ENCODE measurements at places on chromosomes 5 and 9.

DNA sequence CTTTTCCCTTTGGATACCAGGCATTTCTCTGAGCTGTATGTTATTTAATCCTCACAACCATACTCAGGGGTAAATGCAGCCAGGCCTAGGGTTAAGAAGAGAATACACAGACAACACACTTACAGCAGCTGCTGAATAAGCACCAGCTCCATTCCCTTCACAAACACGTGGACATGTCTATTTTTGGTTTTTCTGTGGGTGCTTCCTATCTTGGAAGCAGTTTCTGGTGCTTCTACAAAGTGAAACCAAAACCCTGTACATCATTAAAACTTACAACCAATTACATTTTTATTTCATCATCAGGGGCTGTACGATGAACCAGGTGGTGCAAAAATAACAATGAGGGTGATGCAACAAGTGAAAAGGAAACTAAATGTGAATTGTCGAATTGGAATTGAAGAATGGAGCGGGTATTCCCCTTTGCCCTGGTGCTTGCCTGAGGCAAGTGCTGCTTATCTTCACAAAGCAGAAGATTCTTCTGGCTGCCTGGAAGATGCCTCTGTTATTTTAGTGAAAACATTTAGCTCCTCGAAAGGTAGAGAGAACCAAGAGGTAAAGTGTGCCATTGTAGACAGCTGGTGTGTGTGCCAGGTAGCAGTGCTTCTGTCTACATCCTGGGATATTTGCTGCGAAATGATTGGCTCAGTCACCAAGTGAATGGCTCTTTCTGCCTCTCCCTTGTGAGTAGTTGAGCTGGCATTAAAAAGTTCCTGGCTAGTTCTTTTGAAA lies 18.6 kb upstream of the IFNB1 start:
- no peak for DNase-seq

DNA sequence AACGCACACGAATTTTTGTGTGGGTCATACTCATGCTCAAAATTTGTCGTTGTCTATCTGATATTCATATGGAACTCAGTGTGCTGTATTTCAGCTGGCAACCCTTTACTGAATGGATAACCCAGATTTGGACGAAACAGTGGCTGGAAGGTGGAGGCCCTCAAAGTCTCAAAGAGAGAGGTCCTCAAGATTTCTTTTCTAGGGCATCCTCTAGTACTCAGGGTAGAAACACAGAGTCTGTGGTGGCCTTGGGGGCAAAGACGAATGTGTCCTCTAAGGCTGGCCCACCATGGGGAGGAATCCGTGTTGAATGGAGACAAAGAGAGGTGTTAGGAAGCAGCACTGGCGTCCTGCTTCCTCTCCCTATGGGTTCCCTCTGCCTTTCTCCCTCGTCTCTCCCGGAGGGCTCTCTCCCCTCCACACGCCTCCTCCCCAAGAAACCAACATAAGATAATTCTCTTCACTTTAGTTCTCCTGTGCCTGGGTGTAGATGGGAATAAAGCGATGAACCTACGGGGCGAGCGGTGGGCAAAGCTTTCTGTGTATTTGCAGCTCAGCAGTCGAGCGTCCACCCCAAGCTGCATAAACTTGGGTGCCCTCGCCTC lies 333.7 kb downstream of the CWC27 start:
- no peak for DNase-seq

DNA sequence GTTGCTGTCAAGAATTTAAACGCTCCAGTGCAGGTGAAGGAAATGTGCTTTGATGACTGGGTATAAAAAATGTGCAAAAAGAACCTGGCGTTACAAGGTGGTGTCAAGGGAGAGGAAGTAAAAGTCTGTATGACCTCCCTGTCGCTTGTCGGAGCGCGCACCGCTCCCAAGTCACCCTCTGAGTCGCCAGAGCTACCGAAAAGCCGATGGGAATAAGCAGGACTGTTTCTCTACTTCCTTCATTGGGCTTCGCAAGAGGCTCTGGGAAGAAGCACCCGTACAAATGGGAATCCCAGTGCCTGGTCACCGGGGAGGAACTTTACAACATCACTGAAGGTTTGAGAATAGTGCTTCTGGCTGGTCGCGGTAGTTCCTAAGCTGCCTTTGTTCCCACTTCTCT lies 1.3 kb upstream of the DMRT2 start:
- DNase-seq = no peak

- no peak for DNase-seq
These were observed 175.8 kb upstream of the CHD1 start for GRCh38 chr5:99104538-99105132.

- no peak for DNase-seq
These were observed 81.1 kb downstream of the PTPN3 start for GRCh38 chr9:109417054-109417453.

DNA sequence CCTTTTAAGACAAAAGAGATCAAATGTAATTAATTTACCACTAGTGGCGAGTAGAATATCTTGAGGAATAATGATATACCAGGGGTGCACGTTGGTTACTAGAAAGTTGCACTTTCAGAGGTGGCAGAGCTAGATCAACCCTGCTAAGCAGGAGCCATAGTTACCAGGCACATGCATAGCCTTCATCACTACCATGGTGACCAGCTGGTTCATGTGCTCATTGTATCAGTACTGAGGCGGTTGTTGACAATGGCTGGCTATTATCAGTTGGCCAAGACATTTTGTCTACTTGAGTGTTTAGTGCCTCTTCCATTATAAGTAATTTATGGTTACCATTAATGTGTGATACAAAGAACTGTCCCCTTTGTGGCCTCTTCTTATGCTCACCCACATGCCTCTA lies 201.2 kb downstream of the FGF10 start:
- DNase-seq = no peak

GRCh38 chr9:1982074-1982473 lies 33.1 kb upstream of the SMARCA2 start:
- DNase-seq = no peak

DNA sequence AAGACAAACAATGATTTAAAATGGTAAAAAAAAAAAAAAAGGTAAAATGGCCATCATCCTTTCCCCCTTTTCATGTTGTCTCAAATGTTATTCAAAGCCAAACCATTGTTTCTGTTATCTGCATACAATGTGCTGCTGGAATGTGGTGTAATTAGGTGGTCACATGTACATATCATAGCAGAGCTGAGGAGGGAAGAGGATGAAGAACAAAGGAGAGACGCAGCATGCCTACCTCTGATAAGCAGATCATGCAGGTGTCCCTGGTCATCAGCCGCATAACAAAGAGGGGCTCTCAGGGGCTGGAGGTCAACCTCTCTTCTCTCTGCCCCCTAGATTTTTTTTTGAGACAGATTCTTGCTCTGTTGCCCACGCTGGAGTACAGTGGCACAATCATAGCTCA lies 141.0 kb downstream of the CARTPT start:
- no peak for DNase-seq

- DNase-seq = no peak
These were observed 61.3 kb upstream of the SMC5 start for GRCh38 chr9:70197216-70198044.

DNA sequence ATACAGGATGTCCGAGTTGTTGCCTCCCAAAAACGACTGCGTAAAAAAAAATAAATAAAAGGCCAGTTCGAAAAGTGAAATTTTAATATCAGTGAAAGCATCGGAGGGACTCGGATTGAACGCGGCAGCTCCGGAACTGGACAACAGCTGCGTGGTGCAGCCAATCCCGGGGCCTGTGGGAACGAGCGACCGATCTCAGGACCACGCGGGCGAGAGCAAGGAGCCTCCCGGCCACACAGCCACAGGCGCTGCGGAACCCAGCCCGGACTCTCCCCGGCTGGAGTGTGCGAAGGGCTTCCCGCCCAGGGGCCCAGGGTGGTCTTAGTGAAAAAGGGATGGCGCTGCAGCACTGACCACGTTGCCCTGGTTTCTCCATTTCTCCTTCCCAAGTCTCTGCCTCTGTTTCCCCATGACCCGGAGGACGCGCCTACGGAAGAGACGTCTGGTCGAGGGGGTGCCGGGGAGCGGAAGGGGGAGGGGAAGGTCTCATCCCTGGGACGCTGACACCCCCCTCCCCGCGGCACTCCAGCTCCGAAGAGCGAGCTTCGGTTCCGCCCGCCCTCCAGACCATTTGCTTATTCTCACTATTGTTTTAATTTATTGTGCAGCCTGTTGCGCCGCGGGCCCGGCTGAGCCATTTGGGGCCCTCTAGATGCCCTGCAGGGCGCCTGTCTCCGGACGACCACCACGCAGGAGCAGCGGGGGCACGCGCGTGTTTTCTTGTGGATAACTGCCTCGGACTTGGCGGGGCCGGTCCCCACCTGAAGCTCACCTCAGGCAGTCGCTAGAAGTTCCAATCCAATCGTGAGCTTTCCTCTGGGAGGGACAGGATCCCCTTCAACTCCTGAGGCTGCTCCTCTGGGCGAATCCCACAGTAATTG lies 303.0 kb downstream of the PARP8 start:
- DNase-seq = no peak

DNA sequence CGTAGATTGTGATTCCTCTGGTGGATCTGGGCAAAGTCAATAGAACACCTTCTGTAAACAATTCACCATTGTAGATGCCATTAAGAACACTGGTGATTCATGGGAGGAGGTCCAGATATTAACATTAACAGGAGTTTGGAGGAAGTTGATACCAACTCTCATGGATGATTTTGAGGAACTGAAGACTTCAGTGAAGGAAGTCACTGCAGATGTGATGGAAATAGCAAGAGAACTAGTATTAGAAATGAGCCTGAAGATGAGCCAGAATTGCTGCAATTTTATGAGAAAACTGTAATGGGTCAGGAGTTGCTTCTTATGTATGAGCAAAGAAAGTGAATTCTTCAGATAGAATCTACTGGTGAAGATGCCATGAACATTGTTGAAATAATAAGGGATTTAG lies 26.9 kb downstream of the TCERG1 start:
- no peak for DNase-seq

DNA sequence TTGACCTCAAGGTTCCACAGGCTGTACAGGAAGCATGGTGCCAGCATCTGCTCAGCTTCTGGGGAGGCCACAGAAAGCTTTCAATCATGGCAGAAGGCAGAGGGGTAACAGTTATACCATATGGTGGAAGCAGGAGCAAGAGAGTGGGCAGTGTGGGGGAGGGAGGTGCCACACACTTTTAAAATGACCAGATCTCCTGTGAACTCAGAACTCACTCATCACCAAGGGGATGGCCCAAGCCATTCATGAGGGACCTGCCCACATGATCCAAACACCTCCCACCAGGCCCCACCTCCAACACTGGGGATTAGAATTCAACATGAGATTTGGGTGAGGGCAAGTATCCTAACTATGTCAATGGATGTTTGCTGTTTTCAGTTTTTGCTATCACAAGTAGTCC lies 16.2 kb downstream of the CYFIP2 start:
- DNase-seq = no peak

DNA sequence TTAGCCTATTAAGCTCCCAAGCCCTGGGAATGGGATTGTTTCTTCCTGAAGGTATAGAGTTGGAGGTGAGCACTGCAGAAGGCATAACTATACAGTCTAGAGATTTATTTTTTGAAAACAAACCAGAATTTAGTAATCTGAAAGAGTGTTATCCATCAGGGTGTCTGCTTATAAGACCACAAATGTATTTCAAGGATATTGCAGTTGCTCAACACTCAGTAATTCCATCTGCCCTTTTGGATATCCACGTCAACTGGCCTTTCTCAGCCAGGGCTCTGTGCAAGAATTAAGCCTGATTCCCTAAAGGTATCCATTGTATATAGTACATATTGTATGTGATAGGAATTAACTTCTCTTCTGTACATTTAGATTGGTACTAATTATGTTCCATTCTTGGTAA lies 15.0 kb upstream of the IL31RA start:
- no peak for DNase-seq

DNA sequence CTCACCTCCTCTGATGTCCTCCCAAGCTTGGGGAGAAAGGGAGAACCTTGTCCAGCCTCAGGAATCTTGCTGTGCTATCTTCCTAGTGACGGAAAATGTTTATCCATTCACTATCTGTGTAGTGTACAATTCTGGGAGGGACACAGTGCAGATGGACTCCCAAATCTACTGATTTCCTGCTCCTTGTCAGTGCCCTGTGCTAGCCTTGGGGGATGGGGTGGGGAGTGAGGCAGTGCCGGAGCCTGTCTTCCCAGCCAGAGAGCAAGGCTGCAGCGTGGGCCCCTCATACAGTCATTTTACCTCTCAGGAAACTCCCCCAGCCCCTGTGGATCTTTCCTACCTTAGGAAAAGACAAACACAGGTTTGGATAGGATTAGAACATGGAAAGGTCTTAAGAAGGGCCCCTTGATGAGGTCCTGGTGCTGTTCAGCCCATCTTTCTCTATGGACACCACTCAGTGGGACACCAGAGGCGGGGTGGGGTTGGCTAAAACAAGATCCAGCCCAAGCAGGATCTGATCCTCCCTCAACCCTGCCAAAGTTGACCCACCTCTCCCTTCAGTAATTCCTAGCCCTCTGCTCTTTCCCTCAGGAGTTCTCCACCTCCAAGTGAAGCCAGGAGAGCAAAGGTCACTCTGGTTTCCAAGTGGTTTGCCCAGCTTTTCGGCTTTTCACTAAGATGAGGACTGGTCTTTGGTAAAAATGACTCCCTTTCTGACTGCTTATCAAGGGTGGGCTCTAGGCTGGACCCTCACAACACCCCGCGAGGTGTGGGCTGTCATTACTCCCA lies 3.4 kb downstream of the DOLK start:
- no peak for DNase-seq

DNA sequence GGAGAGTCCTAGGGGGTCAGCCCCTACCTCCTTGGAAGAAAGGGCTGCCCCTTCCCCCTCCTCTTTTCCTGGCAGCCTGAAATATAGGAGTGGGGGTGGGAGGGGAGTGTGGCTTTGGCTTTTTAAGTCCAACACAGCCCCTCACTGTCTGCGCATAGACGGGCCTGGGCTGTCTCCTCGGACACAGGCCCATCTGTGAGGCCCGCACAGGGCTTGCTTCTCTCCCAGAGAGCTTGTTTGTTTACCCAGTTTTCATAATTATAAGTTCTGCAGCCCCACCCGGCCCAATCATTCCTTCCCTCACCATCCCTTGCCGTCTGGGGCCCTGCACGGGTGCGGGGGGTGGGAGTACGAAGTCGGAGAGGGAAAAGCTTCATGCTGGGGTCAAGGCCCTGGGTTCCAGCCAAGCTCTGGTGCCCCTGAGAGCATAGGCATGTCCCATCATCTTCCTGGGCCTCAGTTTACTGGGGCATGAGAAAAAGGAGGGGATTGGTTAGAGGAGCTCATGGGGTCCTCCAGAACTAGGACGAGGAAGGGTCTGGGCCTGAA lies 54.0 kb upstream of the STXBP1 start:
- DNase-seq = no peak

DNA sequence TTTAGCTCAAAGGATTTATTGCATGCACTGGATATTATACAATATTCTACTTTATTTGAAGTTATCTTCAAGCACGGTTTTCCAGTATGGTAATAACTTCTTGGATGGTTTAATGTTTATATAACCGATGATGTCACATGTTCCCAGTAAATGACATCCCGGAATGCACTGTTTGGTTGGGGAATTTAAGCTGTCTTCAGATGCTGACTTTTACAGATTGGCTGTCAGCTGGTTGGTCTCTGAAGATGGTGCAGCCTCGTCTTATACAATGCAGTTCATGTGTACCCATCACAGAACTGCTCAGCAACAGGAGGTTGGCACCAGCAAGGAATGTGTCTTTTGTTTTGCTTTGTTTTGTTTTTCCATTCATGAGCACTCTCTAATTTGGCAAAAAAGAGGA lies 143.8 kb downstream of the PRKACG start:
- no peak for DNase-seq
